ENCODE measurements at places on chromosomes 13 and 19.

DNA sequence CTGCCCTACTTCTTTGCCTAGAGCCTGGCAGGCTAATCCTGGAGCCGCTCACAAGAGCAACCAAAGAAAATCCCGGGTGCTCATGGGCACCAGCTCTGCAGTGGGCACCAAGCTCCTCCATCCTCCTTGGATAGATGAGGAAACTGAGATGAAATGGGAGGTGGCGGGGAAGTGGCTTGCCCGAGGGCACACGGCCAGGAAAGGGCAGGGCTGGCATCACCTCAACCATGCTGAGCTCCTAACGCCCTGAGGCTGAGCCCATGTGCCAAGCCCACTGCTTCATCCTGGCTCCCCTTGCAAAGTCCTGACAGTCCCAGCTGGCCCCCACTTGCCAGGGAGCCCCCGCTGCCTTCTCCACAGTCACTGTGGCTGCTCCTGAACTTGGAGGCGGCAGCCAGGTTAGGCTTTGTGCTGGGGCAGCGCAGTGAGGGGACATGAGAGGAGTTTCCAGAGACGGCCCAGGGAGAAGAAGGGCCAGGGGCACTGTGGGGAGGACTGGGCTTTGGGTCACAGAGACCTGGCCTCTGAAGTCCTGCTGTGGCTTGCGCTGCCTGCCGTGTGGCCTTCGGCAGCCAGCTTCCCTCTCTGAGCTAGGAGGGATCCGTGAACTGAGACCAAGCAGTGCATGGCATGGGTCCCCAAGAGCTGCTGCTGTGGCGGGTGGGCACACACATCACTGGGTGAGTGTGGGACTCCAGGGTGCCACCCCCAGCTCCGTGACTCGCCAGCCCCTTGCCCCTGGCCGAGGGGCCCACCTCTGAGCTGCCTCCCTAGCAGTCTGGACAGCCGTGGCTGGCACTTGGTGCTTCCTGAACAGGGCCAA is 17.5 kb downstream of the TMED1 start:
- no peak for DNase-seq

GRCh38 chr19:41882568-41883462 is at the start of gene ARHGEF1:
TSS of gene ARHGEF1 (plus strand) at chr19:41883184. CDS start at chr19:41888083, 4,899 bp downstream.
- no peak for DNase-seq

DNA sequence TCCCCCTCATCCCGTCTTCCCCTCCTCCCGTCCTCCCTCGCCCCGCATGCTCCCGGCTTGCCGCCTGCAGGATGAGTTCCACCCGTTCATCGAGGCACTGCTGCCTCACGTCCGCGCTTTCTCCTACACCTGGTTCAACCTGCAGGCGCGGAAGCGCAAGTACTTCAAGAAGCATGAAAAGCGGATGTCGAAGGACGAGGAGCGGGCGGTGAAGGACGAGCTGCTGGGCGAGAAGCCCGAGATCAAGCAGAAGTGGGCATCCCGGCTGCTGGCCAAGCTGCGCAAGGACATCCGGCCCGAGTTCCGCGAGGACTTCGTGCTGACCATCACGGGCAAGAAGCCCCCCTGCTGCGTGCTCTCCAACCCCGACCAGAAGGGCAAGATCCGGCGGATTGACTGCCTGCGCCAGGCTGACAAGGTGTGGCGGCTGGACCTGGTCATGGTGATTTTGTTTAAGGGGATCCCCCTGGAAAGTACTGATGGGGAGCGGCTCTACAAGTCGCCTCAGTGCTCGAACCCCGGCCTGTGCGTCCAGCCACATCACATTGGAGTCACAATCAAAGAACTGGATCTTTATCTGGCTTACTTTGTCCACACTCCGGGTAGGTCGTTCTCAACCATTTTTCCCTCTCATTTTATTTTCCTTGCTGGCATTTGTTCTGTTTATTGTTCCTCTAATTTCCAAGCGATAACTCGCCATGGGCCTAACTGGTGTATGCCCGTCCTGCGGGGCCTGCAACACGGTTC is 29.8 kb downstream of the NFIX start:
- DNase-seq, result no peak

DNA sequence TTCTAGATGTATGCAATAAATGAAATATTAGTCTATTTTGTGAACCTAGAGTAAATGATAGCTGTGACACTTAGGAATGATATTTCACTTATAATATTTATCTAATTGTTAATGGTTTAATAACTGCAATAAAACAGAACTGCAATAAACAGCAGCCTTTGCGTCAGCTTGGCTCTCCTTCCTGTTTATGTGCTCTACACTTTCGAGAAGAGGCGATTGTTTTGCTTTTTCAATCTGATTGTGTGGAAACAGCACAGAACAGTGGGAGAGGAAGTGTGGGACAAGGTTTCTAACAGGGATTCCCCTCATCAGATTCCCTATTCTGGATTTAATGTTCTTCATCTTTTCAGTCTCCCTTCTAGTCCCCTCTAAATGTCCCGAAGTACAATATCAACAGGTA is 17.3 kb upstream of the TRPC4 start:
- DNase-seq, result no peak

DNA sequence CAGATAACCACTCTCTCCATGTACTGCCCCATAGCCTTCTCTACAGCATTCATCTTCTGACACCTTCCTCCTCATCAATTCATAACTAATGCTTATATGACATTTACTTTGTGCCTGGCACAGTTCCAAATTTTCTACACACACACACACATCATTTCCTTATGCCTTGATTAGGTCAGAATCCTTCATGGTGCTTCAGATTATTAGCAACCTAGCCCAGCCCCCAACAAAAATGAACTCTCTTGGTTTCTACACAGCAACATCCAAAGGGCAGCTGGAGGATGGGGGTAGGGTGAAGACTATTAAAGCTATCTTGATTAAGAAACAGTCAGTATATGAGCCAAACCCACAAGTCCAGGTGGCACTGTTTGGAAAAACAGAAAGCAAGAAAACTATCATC is 3.7 kb downstream of the RUBCNL start:
- DNase-seq, result no peak

- DNase-seq, result no peak
These were observed 502.1 kb downstream of the RFC3 start for GRCh38 chr13:34320084-34320483.

- DNase-seq, result no peak
These were observed 16.0 kb upstream of the SLC7A10 start for GRCh38 chr19:33241530-33242101.

- DNase-seq, result no peak
These were observed 524.7 kb downstream of the MYO16 start for GRCh38 chr13:109154146-109154545.

GRCh38 chr19:3693025-3693925 is 7.0 kb downstream of the PIP5K1C start:
- DNase-seq, result no peak

- DNase-seq, result no peak
These were observed 48.8 kb upstream of the PDCD5 start for GRCh38 chr19:32532233-32532632.

- no peak for DNase-seq
These were observed 72.1 kb downstream of the ZNF536 start for GRCh38 chr19:30444253-30444671.
